ENCODE measurements at places on chromosomes 5 and 9. TPM values are rescaled to one million over a fixed set of nuclear protein-coding genes. Genes with fewer than 3 reads are reported as not detected.

Gene KDM3B
- 15.4 TPM for polyA plus RNA-seq

Gene LTC4S
- polyA plus RNA-seq = 4.3 TPM

Gene MAMDC2
- not detected for polyA plus RNA-seq

Gene DPP7
- 151 TPM for polyA plus RNA-seq

Gene NSG2
- not detected for polyA plus RNA-seq

Gene NME5
- polyA plus RNA-seq = not detected

Gene AKNA
- polyA plus RNA-seq = 16.6 TPM

Gene TAS2R1
- not detected for polyA plus RNA-seq

Gene SHOC1
- polyA plus RNA-seq = not detected

Gene CCDC180
- polyA plus RNA-seq = 0.64 TPM

Gene PCDHGC4
- polyA plus RNA-seq = not detected

Gene PTGS1
- polyA plus RNA-seq = 0.83 TPM

Gene GDA
- polyA plus RNA-seq = not detected

Gene PANK3
- 7.4 TPM for polyA plus RNA-seq

Gene ADGRD2
- not detected for polyA plus RNA-seq

Data from CD4-positive, CD25-positive, alpha-beta regulatory T cell (primary cell).